Fibroblast of villous mesenchyme (primary cell): ENCODE measurements at places on chromosomes 1 and 21.

DNA sequence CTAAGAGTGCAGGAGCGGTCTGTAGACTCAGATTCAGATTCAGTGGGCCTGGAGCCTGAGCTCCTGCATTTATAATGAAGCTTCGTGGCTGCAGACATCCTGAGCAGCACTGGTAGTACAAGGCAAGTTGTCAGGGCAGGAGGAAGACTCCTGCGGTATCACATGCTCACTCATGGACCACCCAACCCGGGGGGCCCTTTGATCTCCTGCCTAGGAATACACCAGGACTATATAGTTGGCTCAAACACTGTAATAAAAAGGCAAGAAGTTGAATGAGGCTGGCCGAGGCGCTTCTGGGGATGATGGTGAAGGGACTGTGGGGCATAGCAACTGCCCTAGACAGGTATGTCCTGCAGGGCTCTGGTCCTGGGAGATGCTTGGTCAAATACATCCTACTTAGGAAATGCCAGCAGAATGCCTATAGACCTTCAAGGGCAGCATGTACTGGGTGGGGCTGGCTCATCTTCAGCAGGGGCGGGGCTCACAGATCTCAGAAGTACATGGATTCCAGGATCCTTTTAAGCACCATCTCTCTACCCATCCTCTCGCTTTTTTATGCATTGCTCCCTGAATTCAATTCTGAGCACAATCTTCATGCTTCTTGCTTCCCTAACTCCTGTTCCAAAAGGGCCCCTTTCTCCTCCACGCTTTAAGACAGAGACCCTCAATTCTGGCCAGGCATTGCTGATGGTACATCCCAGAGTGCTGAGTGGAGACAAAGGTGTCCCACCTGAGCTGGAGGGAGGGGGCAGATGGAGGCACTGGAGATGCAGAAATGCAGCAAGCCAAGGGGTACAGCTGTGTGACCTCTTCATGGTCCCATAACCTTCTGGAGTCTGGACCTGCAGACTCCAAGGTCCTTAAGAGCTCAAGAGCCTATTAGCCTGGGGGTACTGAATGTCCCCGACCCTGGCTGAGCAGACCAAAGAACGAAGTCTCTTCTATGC, 2.1 kb upstream of the RAP1GAP start:
- DNase-seq = no peak

DNA sequence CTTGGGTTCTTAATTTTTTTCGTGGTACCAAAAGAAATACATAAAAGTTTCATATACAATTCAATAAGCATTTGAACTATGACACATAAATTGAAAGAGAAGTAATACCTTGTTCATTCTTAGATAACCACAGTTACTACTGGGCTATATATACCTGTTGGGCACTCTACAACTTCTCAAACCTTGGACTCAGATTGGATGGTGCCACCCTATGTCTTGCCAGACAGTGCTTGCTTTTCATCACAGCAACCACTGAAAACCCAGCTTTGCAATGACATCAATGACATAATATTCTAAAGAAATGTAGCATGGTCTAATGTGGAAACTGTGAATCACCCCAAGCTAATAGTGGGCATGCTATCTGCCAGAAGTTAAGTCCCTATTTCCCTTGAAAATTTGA, 62.8 kb upstream of the DPH5 start:
- DNase-seq = no peak

- no peak for DNase-seq
Measured at GRCh38 chr1:160247053-160247452, 15.3 kb downstream of the DCAF8 start.

- DNase-seq = no peak
Measured at GRCh38 chr1:89151047-89151446, 24.8 kb downstream of the GBP7 start.

GRCh38 chr1:12480748-12481362, 137.2 kb downstream of the DHRS3 start:
- peak; percentile 81 for DNase-seq

DNA sequence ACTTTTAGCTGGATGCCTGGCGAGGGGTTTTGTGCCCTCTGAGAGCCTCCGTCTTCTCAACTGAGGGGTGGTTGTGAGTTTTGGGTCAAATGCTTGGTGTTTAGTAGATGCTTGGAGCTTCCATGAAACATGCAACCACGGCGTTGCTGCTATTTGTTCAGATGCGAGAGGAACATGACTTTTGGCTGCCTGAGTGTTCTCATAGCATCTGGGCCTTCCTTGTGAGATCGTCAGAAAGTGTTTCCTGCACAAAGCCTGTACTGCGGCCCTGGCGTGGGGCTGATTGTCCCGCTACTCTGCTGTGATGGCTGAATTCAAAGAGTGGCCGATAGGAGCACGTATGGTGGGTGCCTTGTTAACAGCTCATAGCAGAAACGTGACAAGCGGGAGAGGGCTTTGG, 69.8 kb upstream of the FAM3B start:
- no peak for DNase-seq

- DNase-seq = no peak
Measured at GRCh38 chr1:26072305-26072704, 4.9 kb upstream of the TRIM63 start.

GRCh38 chr1:110214454-110215404, 4.6 kb downstream of the KCNC4 start:
- DNase-seq = peak; percentile 55

- peak; percentile 48 for DNase-seq
Measured at GRCh38 chr1:243343970-243344937, 88.4 kb downstream of the SDCCAG8 start.

DNA sequence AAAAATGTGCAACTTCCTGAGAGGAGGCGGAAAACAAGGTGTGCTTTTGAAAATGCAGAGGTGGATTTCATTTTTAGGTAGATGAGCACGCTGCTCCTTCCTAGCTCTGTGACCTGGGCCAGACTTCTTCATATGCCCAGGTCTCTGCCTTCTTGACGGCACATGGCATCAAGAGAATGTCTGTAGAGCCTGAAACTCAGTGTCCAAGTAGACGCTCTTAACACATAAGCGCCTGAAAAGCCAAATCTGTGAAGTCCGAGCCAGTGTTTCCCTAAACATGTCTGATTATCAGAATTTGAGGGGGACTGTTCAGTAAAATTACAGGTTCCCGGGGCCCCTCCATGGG, 25.7 kb downstream of the FHAD1 start:
- DNase-seq = no peak

DNA sequence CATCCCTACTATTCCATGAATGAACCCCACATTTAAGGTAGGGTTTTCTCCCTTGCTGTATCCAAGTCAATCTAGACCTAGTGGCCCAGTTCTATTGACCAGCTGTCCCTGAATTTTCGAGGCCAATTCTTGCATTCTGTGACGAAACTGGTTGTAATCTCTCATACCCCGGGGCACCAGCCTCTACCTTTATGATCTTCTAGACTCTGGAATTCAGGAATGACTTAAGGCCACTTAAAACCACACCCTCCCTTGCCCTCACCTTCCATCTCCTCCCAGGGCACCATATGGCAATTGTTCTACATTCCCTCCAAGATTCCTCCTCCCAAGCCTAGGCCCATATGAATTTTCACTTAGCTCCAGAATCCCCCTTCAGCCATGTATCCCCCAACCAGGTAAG, 48.9 kb downstream of the RHOU start:
- DNase-seq = no peak

DNA sequence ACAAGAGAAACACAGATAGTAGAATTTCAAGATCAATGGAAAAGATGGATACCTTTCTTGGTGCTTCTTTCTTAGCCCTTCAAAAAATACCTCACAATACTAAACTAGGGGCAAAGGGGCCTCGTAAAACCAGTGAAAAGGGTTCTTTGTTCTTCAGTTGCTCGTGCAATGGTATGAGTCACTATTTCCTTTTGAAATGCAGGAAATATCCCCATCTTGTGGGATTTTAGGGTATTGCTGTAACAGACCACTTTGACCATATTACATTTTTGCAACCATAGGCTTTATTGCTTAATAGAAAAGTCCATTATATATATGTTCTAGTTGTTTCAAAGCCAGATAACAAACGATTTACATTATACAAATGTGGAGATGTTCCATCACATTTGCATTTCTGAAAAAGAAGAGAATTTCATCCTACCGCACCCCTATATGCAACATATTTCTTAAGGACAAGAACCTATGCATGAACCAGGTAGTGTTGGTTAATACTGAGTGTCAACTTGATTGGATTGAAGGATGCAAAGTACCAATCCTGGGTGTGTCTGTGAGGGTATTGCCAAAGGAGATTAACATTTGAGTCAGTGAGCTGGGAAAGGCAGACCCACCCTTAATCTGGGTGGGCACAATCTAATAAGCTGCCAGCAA, 88.6 kb upstream of the PKN2 start:
- peak; percentile 62 for DNase-seq
